ENCODE measurements at places on chromosomes 13 and 19.
A peak's percentile ranks its signal among the peaks of the same experiment; 100 is the strongest.

DNA sequence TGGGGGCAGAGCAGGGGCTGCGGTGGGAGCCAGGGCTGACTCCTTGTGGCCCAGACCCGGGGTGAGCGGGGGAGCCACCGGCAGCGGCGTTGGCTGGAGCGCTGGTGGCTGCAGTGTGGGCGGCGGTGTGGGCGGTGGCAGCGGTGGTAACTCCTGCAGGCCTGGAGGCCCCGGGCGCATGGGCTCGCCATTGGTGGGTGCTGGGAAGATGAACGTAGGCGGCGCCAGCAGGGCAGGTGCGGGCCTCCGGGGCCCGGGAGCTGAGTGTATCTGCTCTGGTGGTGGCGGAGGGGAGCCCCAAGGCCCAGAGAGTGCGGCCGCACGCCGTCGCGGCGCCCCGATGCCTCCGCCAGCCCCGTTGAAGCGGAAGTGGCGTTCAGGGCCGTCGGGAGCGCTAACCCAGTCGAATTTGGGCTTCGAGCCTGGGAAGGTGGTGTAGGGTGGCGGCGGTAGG is 2.0 kb downstream of the GGN start:
- no peak for DNase-seq

GRCh38 chr13:79604752-79605151 is 123.8 kb downstream of the NDFIP2 start:
- DNase-seq = no peak

GRCh38 chr13:39656325-39656677 is 839 bp downstream of the COG6 start:
- no peak for DNase-seq

DNA sequence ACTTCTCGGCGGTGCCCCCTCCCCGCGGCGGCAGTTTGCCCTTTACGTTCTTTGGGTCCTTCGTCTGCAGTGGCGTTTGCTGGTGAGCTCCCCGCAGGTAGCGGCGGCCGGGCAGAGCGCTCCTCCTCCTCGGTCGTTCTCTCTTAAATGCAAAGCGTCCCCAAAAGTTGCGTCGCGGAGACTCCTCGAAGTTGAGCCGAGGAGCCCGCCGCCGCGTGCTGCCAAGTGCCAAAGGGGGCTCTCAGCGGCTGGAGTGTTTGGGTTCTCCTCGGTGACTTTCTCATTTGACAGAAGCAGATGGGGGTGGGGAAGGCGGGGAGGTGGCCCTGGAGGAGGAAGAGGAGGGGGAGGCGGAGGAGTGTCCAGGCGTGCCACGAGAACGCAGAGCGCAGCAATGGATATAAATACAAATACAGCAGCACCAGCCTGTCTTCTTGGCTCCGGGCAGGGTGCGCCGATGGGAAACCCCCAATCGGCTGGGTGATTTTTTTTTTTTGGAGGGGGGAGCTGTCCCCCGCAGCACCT is at the start of gene SOX21:
Gene SOX21 (minus strand): TSS at position 259 of the 525 bp plus-strand sequence. CDS start 496 bp downstream, outside the sequence.
- no peak for DNase-seq

- peak; percentile 4 for DNase-seq
Measured at GRCh38 chr13:29849731-29850212, 645 bp downstream of the UBL3 start.

GRCh38 chr13:75467040-75467728 is 14.8 kb downstream of the TBC1D4 start:
- DNase-seq = no peak

Measured in NCI-H2107 (cell line).